Epithelial cell of esophagus (primary cell): ENCODE measurements at places on chromosomes 3 and 15.
A peak's percentile ranks its signal among the peaks of the same experiment; 100 is the strongest.

DNA sequence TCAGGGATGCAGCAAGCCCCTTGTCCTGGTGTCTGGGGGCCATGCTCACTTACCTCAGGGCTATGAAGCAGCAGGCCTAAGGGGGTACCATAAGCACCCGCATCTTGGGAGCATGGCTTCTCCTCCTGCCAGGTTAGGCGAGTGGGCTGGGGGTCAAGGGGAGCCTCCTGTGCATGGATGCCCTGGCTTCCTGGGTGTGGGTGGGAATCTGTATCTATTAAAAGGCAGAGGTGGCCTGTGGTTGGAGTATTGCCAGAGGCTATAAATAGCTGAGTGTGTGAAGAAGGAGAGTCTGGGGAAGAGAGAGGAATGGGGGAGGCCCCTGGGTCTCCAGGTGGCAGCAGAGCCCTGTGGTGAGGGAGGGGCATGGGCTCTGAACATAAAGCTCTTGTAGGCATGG lies 19.5 kb downstream of the ACVR2B start:
- DNase-seq = no peak

DNA sequence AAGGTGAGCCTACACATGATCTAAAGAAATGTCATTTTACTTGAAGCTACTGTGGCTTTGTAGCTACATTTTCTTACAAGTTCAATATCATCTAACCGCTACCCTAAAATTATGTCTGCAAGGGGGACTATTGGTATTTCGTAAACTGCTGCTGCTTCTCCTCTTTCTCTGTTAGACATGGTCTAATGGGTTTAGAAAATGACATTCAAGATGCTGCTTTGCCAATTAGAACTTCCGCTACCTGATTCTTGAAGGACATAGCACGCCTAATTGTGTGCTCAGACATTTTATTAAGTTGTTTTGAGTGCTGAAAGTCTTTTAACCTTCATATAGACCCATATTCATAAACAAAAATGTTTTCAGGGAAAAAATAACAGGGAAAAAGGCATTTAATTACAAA lies 283.7 kb upstream of the ICE2 start:
- no peak for DNase-seq

- DNase-seq = no peak
Observed at GRCh38 chr3:176362191-176362731, 835.0 kb downstream of the TBL1XR1 start.

- DNase-seq = peak; percentile 70
Observed at GRCh38 chr15:91465696-91466095, 365.6 kb downstream of the SV2B start.

GRCh38 chr15:47427463-47427862 lies 289.8 kb upstream of the SEMA6D start:
- DNase-seq = no peak

- DNase-seq = no peak
Observed at GRCh38 chr3:128290484-128290883, 137.2 kb downstream of the EEFSEC start.

- no peak for DNase-seq
Observed at GRCh38 chr15:76753131-76753530, 152.0 kb downstream of the SCAPER start.

- DNase-seq = no peak
Observed at GRCh38 chr15:53670701-53671100, 88.8 kb downstream of the WDR72 start.

GRCh38 chr15:101244889-101245668 lies 6.8 kb downstream of the CHSY1 start:
- no peak for DNase-seq

DNA sequence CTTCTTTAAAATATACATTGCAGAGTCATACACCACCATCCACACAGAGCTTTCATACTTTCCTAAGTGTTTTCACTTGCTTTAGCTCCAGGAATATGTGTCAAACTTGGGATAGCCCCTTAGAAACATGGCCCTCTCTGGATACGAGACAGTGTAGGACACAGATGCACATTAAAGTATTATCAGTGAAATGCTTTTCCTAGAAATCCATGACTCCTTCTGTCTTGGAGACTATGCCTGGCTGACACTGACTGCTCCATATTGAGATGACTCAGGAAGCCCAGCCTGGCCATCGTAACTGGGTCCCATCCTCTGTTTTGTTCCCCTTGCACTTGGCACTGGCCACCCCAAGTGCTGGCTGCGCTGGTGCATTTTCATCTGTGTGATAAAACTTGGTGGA lies 204.8 kb downstream of the PDZRN3 start:
- no peak for DNase-seq

DNA sequence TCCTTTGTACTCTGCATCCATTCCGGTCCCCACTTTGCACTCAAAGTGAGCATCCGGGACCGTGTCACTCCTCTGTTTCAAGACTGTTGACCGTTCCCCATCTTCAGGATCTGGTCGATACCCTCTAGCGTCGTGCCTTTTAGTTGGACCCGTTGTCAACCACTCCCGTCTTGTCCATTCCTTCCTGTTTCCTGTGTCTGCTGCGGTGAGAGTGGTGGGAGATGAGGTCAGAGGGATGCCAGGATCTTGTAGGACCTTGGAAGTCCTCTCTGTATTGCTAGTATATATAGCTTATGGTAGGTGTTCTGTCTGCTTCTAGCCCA lies 624 bp downstream of the BRK1 start:
- peak; percentile 40 for DNase-seq

GRCh38 chr3:145450018-145450682 lies 710.8 kb downstream of the PLOD2 start:
- peak; percentile 26 for DNase-seq
